ENCODE measurements at places on chromosomes 12 and 14.

DNA sequence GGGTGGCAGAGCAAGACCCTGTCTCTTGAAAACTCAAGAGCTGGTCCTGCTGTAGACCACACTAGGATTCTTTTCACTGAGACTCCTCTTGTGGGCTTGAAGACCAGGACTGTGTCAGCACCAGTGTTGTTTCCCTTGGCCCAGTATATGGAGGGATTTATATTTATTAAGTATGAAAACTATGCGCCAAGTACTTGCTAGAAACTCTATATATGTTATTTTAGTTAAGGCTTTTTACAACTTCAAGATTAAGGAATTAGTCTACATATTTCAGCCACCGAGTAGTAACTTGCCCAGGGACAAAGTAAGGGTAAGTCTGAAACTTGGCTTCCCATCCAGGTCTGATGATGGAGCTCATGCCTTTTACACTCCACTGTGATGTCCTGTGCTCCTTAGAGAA, 488.4 kb downstream of the PCNX1 start:
- DNase-seq: no peak

DNA sequence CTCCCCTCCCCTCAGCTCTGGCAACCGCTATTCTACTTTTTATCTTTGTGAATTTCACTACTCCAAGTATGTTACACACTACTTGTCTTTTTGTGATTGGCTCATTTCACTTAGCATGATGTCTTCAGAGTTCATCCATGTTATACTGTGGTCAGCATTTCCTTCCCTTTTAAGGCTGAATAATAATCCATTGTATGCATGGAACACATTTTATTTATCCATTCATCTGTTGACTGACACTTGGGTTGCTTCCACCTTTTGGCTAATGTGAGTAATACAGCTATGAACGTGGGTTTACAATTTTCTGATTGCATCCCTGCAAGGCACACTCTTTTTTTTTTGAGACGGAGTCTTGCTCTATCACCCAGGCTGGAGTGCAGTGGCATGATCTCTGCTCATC, 53.0 kb upstream of the FUT8 start:
- peak; percentile 43 for DNase-seq

GRCh38 chr12:48349471-48349870, 1.2 kb downstream of the ZNF641 start:
- no peak for DNase-seq

GRCh38 chr12:13000616-13000924, 505 bp upstream of the HEBP1 start:
- DNase-seq: peak; percentile 27

- DNase-seq: peak; percentile 21
Measured at GRCh38 chr14:70655110-70655826, 13.6 kb downstream of the TTC9 start.

DNA sequence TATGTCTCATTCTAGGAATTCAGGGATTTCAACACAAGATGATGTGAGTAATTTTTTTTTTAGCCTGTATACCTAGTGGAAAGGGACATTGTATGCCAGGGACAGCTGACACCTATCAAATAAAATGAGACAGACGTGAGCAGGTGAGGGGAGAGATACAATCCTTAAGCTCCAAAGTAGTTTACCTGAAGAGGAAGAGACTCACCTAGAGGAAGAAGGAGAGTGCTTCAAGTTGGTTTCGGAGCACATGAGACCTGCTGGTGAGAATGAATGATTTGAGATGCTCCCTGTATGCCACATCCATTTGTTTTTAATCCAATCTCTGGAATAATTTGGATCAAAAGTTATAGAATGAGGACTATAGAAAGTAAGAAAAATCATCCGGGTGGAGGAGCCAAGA, 915.4 kb upstream of the FBXO33 start:
- DNase-seq: no peak

GRCh38 chr14:64201296-64201695, 92.9 kb downstream of the ESR2 start:
- DNase-seq: no peak

- DNase-seq: no peak
Measured at GRCh38 chr14:50978529-50978871, 34.2 kb upstream of the PYGL start.

Measured in inflammatory macrophage treated with lipopolysaccharide for 4 hours (primary cell).